ENCODE measurements at places on chromosomes 5 and 9.

- DNase-seq, result no peak
Observed at GRCh38 chr5:42321785-42322184, 101.5 kb upstream of the GHR start.

- no peak for DNase-seq
Observed at GRCh38 chr5:63916786-63917185, 45.5 kb downstream of the HTR1A start.

DNA sequence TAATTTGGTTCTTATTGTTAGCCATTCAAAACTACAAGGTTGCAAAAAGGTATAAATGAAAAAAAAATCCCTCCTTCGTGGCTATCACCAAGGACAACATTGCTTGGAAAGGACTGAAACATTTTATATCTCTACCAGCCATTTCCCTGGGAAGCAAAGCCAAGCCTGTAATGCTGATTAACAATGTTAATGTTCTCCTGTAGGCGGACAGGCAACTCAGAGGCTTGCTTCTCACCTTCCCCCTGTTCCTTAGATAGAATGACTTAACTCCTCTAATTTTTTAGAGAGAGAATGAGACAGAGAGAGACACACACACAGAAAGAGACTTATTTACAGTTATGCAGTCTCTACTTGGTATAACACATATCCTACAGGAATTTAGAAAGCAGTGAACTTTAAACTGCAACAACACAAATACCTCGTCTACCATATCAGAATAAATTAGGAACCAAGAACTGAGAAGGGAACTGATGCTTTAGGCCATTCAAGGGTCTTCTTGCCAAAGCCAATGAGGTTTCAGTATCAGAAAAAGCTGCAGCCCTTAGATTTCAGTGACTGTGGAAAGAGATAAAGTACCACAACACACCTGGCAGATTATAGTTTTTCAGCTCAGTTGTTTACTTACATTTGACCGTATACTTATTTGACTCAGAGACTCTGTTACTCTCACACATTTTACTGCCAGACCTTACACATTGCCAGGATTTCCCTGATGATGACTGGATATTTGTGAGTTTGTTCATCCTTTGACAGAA, 20.9 kb upstream of the MAN2A1 start:
- DNase-seq, result no peak

DNA sequence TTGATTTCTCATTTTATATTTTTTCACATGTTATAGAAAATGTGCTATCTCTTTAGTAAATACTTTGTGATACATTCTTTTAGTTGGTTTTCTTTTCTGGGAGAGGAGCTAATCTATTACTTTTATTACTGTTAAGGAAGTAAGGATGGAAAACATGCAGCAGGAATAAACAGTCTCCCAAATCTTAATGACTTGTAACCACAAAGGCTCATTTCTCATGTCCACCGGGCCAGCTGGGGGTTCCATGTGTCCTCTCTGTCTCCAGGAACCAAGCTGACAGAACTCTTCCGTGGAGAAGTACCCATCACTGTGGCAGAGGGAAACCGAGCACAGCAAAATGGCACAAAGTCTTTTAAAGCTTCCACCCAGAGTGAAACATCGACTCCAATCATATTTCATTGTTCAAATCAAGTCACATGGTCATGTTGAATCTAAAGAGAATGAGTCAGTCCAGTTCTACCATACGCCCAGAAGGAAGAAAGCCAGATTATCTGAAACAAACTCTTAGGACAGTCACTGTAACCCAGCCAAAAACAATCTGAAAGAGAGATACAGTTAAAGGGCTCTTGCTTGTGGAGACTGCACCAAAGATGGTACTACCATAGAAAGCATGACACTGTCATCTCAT, 97.1 kb upstream of the CDH6 start:
- DNase-seq, result no peak

- DNase-seq, result no peak
Observed at GRCh38 chr9:14180093-14180959, 133.6 kb downstream of the NFIB start.

GRCh38 chr9:27528886-27529315, 713 bp downstream of the MOB3B start:
- DNase-seq, result no peak

GRCh38 chr9:22229069-22229468, 217.6 kb upstream of the DMRTA1 start:
- no peak for DNase-seq

DNA sequence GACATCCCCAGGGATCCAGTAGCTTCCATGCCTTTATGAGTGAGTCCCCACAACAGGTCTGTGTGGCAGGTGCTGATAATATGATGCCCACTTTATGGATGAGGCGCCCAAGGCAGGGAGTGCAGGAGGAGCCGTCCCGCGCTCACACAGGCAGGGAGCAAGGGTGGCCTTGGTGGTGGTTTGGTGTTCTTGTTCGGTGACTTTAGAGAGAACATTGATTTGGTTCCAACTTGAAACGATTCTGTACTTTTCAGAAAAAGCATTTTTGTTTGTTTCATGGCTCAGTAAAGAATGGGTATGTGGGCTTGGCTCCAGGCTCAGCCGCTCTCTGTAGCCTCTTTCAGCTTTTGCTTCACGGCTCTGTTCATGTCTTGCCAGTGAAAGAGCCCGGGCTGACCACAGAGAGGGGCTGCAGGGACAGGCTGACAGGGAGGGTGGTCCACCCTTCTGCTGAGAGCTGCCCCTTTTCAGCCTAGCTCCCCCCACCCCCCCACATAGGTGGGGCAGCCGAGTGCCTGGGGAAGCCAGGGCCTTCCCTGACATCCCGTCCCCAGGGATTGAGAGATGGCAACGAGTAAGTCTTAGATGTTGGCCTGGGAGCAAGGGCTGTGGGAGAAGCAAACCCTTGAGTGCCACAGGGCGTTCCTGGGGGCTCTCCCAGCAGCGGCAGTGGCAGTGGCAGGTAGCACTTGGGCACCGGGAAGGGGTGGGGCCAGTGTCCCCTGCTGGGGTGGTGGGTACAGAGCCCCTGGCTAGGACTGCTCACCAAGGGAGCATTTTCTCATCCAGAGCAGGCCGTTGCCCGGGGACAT, 28.0 kb downstream of the NCS1 start:
- DNase-seq, result no peak

- no peak for DNase-seq
Observed at GRCh38 chr9:2257248-2257929, 242.2 kb downstream of the SMARCA2 start.

GRCh38 chr5:124972703-124973102, 226.3 kb upstream of the ZNF608 start:
- no peak for DNase-seq

- no peak for DNase-seq
Observed at GRCh38 chr9:100206899-100207298, 107.9 kb downstream of the INVS start.

DNA sequence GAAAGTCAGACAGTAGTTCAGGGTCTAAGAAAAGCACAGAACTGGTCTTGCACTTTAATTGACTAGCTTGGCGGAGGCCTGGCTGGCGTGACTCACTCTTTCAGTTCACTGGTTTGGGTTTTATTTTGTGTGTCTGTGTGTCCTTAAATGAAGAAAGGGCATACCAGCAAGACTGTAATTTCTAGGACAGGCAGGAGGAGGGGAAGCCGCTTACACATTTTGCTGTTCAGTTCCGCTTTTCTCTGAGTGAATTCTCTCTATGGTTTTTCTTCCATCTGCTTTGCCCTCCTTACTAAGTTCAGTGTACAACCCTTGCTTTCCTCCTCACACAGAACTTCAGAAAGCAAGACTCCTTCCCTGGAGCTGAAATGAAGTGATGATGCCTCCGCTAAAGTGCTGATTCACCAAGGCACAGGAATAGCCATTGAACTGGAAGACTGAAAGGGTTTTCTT, 150.8 kb downstream of the MEF2C start:
- DNase-seq, result no peak

All from stimulated activated CD8-positive, alpha-beta memory T cell treated with anti-CD3 and anti-CD28 coated beads, Interleukin-7, amount 100 ng/mL, for 1 hour (primary cell).